ENCODE measurements at places on chromosomes 6 and 20. TPM values are rescaled to one million over a fixed set of nuclear protein-coding genes. Genes with fewer than 3 reads are reported as not detected.

SYCP2L gene
- total RNA-seq: 0.14 TPM

GPR6 gene
- total RNA-seq: not detected

MTFR2 gene
- 29.4 TPM for total RNA-seq

RNF182 gene
- not detected for total RNA-seq

SAPCD1 gene
- total RNA-seq: 15.7 TPM

PFDN4 gene
- 49.1 TPM for total RNA-seq

HLA-DMB gene
- 3.4 TPM for total RNA-seq

DZANK1 gene
- total RNA-seq: 3.0 TPM

KHDC1L gene
- not detected for total RNA-seq

DNA sequence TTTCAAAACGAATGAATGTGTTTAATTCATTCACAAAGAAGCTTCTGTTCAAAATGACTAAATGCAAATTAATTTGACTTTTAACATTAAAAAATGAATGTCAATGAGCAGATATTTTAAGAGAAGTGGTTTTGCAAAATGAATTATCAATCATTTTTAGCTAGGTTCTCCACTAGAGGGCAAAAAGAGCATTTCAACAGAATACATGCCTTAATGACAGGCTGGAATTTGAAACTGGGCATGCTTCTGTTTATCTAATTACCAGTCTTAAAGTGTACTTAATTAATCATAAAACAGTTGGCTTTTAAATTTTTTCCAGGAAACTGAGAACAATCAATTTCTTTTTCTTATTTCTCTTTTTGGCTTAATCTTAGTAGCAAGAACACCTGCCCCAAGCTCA lies 63.8 kb upstream of the TINAG start:
- no peak for DNase-seq
- no peaks in the 10 kb centered on the region for H3K4me1 ChIP-seq
- no peaks in the 10 kb centered on the region for H3K27me3 ChIP-seq
- H3K4me3 ChIP-seq: no peak overlapping the region

DNA sequence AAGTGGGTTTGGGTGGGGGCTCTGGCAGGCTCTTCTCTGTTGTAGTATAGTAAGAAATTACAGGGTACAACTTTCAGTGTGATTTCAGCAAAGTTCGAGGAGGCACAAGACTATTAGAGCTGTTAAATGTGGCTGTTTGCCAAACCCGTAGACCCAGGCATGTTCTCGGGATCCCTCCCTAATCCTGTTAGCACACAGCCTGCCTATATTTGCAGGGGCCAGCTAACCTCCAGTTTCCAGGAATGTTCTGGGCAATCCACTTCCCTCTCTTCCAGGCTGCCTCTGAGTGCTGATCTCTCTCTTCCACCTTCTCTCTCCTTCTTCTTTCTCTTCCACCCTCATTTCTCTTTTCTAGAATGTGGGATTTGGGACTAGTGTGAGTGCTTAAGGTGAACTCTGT lies 34.8 kb upstream of the ZFP64 start:
- H3K4me1 ChIP-seq: no peaks in the 10 kb centered on the region
- DNase-seq: no peak
- peaks cover 11% of the 10 kb centered on the region for H3K27me3 ChIP-seq
- H3K27ac ChIP-seq: no peak overlapping the region
- no peak overlapping the region for H3K4me3 ChIP-seq

DNA sequence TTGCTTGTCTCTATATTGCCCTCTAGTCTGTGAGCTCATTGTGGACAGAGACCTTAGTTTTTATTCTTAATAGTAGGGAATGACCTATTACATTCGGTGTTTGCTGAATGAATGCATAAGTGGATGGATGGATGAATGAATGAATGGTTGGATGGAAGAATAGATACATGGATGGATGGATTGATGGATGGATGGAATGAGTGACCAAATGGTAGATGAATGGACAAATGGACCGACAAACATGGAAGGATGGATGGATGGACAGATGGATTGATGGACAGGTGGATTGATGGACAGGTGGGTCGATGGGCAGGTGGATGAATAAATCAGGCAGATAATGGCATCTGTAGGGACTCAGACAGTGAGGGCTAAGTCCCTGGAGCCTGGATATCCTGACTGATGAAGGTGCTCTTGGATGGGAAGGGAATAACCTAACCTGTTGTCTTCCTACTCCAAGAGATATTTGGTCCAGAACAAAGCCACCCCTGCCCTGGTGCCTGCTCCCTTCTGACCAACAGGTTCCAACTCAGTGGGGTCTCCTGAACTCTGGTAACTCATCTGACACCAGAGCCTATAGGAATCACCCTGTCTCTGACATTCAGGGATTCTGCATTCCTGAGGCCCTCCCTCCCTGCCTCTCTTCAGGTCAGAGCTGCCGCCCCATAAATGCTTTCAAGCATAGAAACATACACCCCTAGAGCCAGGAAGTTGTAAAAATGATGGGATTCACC lies 9.6 kb upstream of the CCN5 start:
- H3K4me1 ChIP-seq: no peaks in the 10 kb centered on the region
- no peaks in the 10 kb centered on the region for H3K27me3 ChIP-seq
- H3K36me3 ChIP-seq: no peaks in the 10 kb centered on the region
- no peak overlapping the region for H3K4me3 ChIP-seq
- H3K27ac ChIP-seq: no peak overlapping the region

DNA sequence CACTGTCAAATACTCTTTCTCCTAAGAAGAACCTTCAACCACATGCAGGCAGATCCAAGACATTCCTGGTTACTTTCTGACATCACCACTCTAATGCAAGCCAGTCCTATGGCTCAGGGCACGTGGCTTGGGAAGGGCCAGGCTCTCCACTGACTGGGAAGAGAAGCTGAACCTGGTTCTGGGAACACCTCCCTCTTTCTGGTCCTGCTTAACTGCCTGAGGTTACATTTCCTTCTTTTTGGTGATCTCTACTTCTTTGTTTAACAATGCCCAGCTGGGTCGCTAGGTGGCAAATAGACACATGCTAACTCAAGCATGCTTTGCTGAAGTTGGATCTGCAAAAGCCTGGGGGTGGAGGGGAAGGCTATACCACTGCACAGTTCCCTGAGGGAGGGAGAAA lies 249.8 kb downstream of the GMDS start:
- peaks cover 8% of the 10 kb centered on the region for H3K4me1 ChIP-seq
- DNase-seq: no peak
- peaks cover under 1% of the 10 kb centered on the region for H3K36me3 ChIP-seq
- no peak overlapping the region for H3K4me3 ChIP-seq
- no peak overlapping the region for H3K27ac ChIP-seq
- H3K27me3 ChIP-seq: no peaks in the 10 kb centered on the region

- H3K36me3 ChIP-seq: no peaks in the 10 kb centered on the region
- H3K27ac ChIP-seq: no peak overlapping the region
- H3K27me3 ChIP-seq: peaks cover 17% of the 10 kb centered on the region
- H3K4me1 ChIP-seq: no peaks in the 10 kb centered on the region
Measured at GRCh38 chr20:40591536-40591935, 97.5 kb downstream of the MAFB start.

DNA sequence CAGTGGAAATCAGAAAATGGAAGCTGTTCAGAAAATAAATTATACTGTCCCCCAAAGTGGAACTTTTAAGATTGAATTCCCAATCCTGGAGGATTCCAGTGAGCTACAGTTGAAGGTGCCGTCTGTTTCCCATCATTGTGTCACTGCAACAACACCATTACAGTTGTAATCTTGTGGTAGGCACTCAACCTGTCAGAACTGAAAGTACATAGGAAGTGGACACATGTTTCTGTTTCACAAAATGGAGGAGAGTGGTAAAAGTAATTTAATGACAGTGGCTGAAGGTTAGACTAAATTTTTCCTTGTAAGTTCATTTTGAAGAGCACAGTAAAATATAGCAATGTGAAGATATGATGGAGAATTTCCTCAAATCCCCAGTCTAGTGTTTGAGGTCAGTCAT lies 70.0 kb downstream of the CD109 start:
- no peaks in the 10 kb centered on the region for H3K4me1 ChIP-seq
- H3K36me3 ChIP-seq: peaks cover 2% of the 10 kb centered on the region
- DNase-seq: no peak
- no peaks in the 10 kb centered on the region for H3K27me3 ChIP-seq

GRCh38 chr20:45038745-45039474 lies 62.0 kb downstream of the KCNS1 start:
- H3K36me3 ChIP-seq: peaks cover 15% of the 10 kb centered on the region
- H3K4me3 ChIP-seq: peak overlapping the region; percentile 56
- H3K4me1 ChIP-seq: peaks cover 97% of the 10 kb centered on the region
- no peaks in the 10 kb centered on the region for H3K27me3 ChIP-seq

DNA sequence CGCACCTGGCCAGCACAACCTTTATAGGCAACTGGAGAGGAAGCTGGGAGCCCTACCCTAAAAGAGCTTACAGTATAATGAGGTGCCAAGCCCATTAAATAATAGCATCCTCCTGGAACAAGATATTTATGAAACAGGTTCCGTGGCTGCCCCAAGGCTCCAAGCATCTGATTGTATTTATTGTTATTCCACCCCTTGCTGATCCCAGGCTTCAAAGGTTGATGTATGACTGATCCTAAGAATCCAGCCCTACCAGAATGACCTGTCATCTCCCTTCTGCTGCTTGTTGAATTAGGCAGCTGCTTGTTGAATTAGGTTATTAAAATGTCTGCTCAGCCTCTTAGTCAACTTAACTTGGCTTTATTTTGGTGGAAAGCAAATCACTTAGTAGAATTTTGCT lies 35.2 kb upstream of the SASH1 start:
- no peak overlapping the region for H3K4me3 ChIP-seq
- no peak for DNase-seq
- no peaks in the 10 kb centered on the region for H3K36me3 ChIP-seq
- H3K27ac ChIP-seq: no peak overlapping the region
- H3K27me3 ChIP-seq: no peaks in the 10 kb centered on the region

GRCh38 chr20:4667371-4667773 lies 54.3 kb upstream of the PRND start:
- H3K4me1 ChIP-seq: peaks cover 26% of the 10 kb centered on the region
- H3K36me3 ChIP-seq: no peaks in the 10 kb centered on the region
- DNase-seq: no peak
- peaks cover 5% of the 10 kb centered on the region for H3K27me3 ChIP-seq

DNA sequence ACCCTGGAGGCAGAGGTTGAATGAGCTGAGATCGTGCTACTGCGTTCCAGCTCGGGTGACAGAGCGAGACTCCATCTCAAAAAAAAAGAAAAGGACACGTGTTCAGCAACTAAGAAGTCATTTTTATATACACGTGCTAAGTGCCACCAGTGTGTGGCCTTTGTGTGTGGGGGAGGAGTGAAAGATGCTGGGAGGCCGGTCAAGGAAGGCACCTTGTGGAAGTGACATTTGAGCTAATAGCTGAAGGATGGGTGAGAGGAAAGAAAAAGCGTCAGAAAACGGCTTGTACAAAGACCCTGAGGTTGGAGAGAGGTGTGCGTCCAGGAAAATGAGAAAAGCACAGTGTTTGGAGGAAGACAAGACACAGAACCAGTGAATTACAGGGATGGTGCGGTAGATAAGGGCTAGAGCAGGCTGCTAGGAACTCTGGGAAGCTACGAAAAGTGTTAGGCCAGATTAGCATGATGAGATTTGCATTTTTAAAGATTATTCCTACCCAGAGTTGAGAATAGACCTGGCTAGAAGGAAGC lies 11.6 kb downstream of the RREB1 start:
- DNase-seq: no peak
- peaks cover 38% of the 10 kb centered on the region for H3K4me1 ChIP-seq
- no peak overlapping the region for H3K27ac ChIP-seq
- no peaks in the 10 kb centered on the region for H3K36me3 ChIP-seq

DNA sequence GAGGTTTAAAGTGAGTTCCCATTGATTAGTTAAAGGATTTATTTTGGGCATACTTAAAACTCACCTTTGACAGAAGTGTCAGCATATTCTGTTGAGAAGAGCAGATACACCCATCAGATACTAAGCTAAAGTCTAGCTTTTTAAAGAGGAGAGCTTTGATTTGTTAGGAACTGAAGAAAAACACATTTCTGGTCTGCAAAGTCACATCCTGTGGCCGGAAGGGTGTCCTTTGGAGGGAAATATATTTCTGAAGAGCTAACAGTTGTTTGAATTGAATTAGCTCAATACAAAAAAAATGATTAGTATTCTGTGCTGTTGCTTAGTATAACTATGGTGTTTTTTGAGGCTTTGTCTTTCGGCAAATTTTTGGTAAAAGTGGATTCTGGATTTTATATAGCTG lies 302.7 kb downstream of the RFPL4B start:
- no peaks in the 10 kb centered on the region for H3K36me3 ChIP-seq
- no peaks in the 10 kb centered on the region for H3K27me3 ChIP-seq
- H3K4me3 ChIP-seq: no peak overlapping the region
- no peak for DNase-seq
- no peak overlapping the region for H3K27ac ChIP-seq

DNA sequence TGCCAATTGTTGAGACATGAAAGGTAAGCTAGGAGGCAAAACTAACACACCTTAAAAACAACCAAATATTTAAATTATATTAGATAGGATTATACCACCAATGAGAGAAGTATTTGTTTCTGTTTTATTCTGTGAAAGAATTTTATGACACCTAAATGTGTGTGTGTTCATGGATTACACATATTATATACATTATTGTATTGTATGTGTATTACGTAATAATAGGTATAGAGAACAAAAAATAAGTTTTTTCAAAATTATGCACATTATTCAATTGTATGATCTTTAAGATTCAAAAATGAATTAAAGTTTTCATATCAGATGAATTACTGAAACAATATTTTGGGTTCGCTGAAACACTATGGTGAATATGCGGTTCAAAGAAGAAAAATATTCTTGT lies 84.3 kb upstream of the FABP7 start:
- no peaks in the 10 kb centered on the region for H3K36me3 ChIP-seq
- no peak for DNase-seq
- peaks cover 6% of the 10 kb centered on the region for H3K27me3 ChIP-seq
- no peak overlapping the region for H3K27ac ChIP-seq
- no peak overlapping the region for H3K4me3 ChIP-seq

- no peaks in the 10 kb centered on the region for H3K36me3 ChIP-seq
- no peaks in the 10 kb centered on the region for H3K27me3 ChIP-seq
- no peak for DNase-seq
Measured at GRCh38 chr6:74645108-74645849, 560.6 kb downstream of the COL12A1 start.

GRCh38 chr6:89986650-89987074 lies 92.4 kb downstream of the GJA10 start:
- H3K36me3 ChIP-seq: peaks cover 27% of the 10 kb centered on the region
- no peak for DNase-seq
- no peaks in the 10 kb centered on the region for H3K27me3 ChIP-seq
- H3K4me3 ChIP-seq: peak overlapping the region; percentile 34
- H3K27ac ChIP-seq: peak overlapping the region; percentile 92

DNA sequence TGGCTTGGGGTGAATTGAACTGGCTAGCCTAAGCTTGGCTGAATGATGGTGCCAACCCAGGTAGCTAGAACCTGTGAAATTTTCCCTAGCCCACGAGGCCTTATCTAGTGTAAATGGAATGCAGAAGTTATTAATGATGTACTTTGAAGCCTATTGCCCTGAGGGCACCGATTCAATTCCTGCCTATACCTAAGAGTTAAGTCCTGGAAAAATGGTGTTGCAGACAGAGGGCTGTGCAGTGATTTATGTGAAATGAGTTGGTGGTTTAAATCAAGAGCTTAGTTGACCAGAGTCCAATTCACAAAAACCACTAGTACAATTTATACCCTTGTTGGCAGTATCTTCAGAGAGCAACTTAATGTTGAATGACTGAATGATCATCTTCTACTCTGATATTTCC lies 373.8 kb upstream of the JAG1 start:
- H3K4me3 ChIP-seq: no peak overlapping the region
- DNase-seq: no peak
